ENCODE measurements at places on chromosomes 16 and 17. TPM values are rescaled to one million over a fixed set of nuclear protein-coding genes. Genes with fewer than 3 reads are reported as not detected.

DNA sequence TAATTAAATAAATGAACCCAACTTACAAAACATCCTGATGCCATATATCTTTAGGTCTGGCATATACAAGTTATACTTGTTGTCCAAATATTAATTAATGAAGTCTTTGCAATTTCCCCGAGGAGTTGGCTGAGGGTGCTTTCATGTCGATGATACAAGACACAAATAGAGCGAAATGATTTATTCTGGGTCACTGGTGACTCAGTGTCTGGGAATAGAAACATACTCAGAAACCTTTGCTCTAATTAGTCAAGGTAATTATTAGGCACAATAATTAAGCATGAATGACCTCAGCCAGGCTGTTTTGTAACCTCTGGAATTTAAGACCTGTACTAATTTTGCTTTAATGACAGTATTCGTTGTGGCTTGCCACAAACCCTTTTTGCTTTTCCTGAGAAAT lies 37.0 kb upstream of the HAPSTR1 start:
- H3K27ac ChIP-seq, result no peak overlapping the region
- H3K36me3 ChIP-seq, result no peaks in the 10 kb centered on the region
- no peak for DNase-seq
- no peak overlapping the region for H3K4me3 ChIP-seq
- no peaks in the 10 kb centered on the region for H3K27me3 ChIP-seq

DNA sequence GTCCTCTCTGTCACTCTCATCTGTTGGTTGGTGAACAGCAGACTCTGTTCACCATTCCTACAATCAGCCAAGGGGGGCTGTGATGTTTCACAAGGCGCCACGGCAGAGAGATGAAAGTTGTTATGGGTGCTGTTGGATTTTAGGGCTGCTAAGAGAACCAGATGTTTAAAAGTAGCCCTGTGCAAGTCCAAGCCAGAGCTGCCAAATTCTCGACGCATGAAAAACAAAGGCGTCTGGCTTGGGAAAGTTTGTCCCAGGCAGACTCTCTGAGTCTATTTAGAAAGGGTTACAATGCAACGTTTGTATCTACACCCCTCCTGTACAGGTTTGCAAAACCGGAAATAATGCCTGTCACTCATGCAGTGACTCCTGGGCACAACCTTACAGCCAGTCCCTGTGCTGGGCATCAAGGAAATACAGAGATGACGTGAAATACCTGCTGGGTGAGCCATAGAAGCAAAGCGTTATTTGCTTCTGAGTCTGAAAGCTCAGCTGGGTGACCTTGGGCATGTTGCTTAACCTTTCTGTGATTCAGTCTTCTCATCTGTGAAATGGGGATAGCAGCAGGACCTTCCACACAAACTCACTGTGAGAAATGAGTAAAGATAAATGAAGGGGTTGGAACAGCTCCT lies 74.8 kb downstream of the XYLT1 start:
- no peak overlapping the region for H3K4me3 ChIP-seq
- H3K36me3 ChIP-seq, result no peaks in the 10 kb centered on the region
- peak; percentile 44 for DNase-seq

- no peak overlapping the region for H3K4me3 ChIP-seq
- no peaks in the 10 kb centered on the region for H3K36me3 ChIP-seq
- no peaks in the 10 kb centered on the region for H3K4me1 ChIP-seq
- DNase-seq, result no peak
- no peaks in the 10 kb centered on the region for H3K27me3 ChIP-seq
- no peak overlapping the region for H3K27ac ChIP-seq
These were observed 8.7 kb upstream of the TBX4 start for GRCh38 chr17:61443475-61443882.

The GPS1 gene
- total RNA-seq, result 84.1 TPM

GRCh38 chr16:88453611-88454522 lies 787 bp downstream of the ZFPM1 start:
- DNase-seq, result no peak
- H3K4me1 ChIP-seq, result no peaks in the 10 kb centered on the region
- peak overlapping the region; percentile 26 for H3K27ac ChIP-seq

DNA sequence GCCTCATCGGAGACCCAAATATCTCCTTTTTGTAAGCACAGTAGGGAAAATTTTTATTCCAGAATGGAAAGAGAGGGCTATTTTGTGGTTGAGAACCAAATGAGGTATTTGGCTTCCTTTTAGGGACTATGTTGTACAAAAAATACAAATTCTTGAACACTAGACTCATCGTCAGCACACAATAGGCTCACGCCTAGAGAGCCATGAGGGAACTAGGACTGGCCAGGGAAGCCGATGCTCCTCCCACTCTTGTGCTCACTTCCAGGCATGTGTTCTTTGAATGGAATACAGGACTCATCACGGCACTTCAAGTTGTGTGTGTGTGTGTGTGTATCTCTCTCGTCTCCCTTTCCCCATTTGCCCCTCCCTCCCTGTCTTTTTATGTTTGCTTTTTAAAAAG lies 17.8 kb upstream of the BLMH start:
- no peak overlapping the region for H3K4me3 ChIP-seq
- H3K27ac ChIP-seq, result no peak overlapping the region
- DNase-seq, result no peak
- H3K36me3 ChIP-seq, result no peaks in the 10 kb centered on the region

DNA sequence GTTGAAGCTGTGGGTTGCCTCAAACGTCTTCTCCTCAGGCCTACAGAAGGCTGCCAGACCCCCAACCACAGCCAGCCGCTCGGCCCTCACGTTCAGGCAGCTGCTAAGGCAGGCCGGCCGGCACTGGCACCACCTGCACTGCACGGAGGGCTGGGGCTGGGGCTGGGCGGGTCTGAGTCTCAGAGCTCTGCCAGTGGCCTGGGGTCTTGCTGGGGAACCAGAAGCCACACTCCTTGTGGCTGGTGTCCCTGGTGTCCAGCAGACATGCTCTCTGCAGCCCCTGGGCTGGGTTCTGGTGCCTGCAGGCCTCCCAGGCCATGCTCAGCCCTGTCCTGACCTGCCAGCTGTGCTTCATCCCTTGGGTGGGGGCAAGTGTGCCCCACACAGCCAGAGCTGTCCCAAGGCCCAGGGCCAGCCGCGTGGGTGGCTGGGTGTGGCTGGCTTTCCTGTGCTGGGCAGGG lies 42.0 kb downstream of the BAHCC1 start:
- no peak for DNase-seq
- peaks cover 37% of the 10 kb centered on the region for H3K4me1 ChIP-seq
- no peaks in the 10 kb centered on the region for H3K27me3 ChIP-seq
- peak overlapping the region; percentile 85 for H3K27ac ChIP-seq
- no peaks in the 10 kb centered on the region for H3K36me3 ChIP-seq
- H3K4me3 ChIP-seq, result no peak overlapping the region

- H3K4me3 ChIP-seq, result no peak overlapping the region
- no peaks in the 10 kb centered on the region for H3K4me1 ChIP-seq
- no peak overlapping the region for H3K27ac ChIP-seq
- no peaks in the 10 kb centered on the region for H3K27me3 ChIP-seq
- no peaks in the 10 kb centered on the region for H3K36me3 ChIP-seq
- DNase-seq, result no peak
These were observed 8.8 kb downstream of the KIAA0513 start for GRCh38 chr16:85036236-85037049.

GRCh38 chr17:83096401-83097224 lies 17.2 kb downstream of the METRNL start:
- peaks cover 11% of the 10 kb centered on the region for H3K27me3 ChIP-seq
- no peak overlapping the region for H3K4me3 ChIP-seq
- H3K36me3 ChIP-seq, result no peaks in the 10 kb centered on the region
- no peak overlapping the region for H3K27ac ChIP-seq

The COG8 gene
- total RNA-seq, result 43.3 TPM

The PAGR1 gene
- total RNA-seq, result 36.1 TPM

Data from uterus (tissue), 4 donors.